ENCODE measurements at places on chromosomes 3 and 15. TPM values are rescaled to one million over a fixed set of nuclear protein-coding genes. Genes with fewer than 3 reads are reported as not detected.

GRCh38 chr15:23503980-23504379, 56.9 kb upstream of the GOLGA6L2 start:
- no peak for DNase-seq

GRCh38 chr3:126464093-126464492, 11.6 kb downstream of the ZXDC start:
- DNase-seq: no peak

DNA sequence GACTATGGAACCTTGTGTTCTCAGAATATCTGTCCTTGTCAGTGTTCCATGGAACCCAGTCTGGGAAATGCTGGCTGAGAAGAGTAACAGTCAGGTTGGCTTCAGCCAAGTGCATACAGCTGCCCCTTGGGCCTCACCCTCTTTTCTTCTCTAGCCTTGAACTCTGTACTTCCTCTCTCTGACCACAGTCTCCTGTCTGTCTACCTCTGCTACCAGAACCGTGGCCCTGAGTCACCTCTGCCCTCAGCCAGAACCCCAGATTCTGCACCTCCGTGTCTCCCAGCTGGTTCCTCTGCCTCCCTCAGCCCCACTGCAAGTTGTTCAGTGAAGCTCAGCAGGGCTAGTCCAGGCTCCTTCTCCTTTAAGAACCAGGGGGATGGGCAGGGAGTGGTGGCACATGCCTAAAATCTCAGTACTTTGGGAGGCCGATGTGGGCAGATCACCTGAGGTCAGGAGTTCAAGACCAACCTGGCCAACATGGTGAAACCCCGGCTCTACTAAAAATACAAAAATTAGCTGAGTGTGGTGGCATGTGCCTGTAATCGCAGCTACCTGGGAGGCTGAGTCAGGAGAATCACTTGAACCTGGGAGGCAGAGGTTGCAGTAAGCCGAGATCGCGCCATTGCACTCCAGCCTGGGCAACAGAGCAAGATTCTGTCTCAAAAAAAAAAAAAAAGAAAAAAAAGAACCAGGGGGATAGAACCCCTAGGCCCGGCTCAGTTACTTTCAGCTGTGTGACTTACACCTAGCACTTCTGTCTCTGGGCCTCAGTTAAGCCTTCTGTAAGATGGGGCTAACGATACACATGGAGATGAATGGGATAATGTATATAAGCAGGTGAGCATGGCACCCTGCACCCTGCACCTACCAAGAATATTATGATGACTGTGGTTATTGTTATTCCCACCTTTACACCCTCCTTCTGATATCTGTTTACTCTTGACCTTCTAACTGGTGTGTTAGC, 24.3 kb upstream of the TATDN2 start:
- no peak for DNase-seq

DNA sequence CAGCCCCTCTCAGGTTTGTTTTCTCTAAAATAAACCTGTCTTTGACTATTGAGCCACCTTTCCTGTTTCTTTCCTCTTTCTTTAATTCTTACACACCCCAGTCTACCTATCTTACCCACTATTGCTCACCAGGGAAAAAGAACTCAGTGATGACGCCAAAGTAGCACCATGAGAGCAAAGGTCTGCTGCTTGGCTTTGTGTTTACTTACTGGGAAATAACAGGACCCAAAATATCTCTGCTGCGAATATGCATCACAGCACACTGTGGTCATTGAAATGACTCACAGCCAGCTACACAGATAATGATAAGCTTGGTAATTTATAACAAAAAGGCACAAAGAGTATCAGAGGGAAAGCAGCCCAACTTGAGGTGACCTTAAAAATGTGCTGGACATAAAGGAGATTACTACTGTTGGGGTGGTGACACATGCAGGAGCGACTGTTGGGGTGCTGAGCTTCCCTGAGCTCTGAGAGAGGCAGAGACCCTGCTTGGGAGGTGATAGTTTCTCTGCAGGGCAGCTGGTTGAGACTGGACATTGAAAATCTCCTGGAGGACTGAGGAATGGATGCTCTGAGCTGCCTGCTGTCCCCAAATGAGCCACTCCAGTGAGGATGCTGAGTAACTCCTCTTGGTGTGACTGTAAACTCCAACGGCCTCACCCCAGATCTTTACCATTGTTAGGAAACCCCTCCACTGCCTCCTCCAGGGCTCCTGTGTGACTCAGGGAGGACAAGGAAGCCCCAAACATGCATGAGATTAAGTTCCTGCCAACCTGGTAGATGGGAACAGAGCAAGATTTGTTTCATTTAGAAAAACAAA, 14.5 kb downstream of the EFCAB12 start:
- no peak for DNase-seq

DNA sequence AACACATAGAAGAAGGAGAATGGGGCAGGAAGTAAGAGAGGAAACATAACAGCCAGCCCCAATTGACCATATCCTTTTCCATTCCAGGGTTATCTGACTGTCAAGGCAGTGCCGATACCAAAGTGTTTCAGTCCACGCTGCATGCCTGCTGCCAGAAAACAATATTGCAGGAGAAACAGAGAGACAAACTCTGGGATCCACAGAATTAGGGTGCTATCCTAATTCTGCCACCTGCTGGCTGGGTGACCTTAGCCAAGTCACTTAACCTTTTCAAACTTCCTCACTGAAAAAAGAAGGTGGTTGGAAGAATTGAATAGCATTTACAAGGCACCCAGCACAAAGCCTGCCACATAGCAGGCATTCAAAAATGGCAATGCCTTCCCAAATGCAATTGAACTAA, 32.0 kb downstream of the GLB1 start:
- no peak for DNase-seq

DNA sequence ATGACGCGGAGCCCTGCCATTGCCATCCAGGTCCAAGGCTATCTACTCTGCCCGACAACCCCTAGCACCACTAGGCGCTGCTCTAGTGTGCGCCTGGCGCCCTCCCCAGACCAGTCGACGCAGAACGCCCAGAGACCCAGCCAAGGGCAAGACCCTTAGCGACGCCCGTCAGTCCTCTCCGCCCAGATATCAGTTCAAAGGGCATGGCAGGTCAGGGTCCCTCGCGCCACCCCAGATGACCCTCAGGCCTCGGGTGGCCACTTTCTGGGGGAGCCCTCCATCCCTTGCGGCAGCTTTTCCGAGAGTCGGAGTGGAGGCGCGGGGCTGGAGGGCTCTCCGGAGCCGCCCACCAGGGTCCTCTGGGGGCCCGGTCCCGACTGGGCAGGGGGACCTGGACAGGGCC, 371 bp upstream of the CLSTN2 start:
- DNase-seq: no peak

DNA sequence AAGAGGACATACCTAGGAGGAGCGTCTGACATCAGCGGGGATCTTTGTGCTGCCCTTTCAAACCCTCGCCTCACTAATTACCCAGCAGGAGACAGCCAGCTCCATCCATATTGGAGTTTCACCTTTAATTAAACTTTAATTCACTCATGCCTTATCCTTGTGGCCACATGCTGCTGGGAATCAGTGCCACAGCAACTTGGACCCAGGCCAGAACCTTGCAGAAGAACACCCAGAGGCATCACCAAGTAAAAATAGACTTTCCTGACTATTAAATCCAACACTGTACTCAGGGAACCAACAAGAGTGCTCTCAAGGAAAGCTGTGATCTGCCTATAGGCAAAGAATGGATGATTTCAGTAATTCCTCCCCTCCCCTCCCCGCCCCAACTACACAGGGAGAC, 23.9 kb downstream of the EIF1B start:
- DNase-seq: no peak

DNA sequence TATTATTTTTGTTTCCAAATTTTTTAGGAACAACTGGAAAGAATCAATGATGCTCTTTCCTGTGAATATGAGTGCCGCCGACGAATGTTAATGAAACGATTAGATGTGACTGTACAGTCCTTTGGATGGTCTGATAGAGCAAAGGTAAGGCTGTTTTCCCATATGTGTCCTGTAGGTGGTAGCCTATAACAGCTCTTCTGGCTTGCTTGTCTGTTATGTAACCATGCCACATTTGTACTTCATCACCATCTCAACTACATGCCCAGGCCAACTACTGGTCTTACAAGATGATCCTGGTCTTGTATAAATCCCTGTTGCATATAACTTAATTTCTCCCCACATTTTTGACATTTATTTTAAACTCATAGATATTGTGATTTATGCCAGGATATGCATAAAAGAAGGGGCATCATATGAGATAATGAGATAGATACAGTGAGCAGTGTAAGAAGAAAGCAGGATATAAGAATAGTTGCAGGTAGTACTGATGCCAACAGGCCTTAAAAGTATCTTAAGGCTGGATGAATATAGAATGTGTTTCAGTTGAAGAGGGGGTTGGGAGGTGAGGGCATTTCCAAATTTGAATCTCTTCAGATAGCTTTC, 20.3 kb downstream of the FAM98B start:
- no peak for DNase-seq

- no peak for DNase-seq
Measured at GRCh38 chr15:83733206-83733605, 79.3 kb downstream of the ADAMTSL3 start.

DNA sequence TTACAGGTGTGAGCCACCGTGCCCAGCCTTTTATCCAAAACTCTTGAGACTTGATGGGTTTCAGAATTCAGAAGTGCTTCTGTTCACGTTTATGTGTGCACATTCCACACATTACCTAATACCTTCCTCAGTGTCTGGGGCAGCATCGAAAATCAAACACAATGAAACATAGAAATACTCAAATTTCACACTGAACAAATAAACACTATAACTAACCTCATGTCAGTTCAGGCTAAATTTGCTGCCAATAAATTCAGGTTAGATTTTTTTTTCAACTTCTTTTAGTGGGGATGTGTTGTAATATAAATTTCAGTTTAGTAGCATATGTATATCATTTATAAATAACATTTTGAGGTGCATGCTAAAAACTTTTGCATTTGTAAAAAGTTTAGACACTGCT, 2.8 kb downstream of the EIF2AK4 start:
- no peak for DNase-seq

DNA sequence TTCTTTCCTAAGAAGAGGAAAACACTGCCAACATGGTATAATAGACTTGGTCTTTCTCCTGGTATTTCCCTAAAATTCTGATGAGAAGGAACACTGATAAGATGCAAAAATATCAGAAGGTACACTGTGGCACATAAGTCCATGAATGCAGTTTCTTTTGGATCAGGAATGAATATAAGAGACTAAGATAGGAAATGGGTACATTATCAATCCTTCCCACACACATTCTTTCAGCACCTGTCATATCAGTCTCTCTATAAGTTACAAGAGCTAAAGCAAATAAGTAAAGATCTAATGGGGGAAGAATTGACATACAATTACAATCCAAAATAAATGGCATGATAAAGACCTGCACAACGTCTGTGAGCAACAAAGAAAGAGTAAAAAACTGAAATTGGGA, 1101.0 kb downstream of the ROBO2 start:
- DNase-seq: no peak

- DNase-seq: no peak
Measured at GRCh38 chr3:45064512-45065372, 38.6 kb downstream of the CLEC3B start.

DNA sequence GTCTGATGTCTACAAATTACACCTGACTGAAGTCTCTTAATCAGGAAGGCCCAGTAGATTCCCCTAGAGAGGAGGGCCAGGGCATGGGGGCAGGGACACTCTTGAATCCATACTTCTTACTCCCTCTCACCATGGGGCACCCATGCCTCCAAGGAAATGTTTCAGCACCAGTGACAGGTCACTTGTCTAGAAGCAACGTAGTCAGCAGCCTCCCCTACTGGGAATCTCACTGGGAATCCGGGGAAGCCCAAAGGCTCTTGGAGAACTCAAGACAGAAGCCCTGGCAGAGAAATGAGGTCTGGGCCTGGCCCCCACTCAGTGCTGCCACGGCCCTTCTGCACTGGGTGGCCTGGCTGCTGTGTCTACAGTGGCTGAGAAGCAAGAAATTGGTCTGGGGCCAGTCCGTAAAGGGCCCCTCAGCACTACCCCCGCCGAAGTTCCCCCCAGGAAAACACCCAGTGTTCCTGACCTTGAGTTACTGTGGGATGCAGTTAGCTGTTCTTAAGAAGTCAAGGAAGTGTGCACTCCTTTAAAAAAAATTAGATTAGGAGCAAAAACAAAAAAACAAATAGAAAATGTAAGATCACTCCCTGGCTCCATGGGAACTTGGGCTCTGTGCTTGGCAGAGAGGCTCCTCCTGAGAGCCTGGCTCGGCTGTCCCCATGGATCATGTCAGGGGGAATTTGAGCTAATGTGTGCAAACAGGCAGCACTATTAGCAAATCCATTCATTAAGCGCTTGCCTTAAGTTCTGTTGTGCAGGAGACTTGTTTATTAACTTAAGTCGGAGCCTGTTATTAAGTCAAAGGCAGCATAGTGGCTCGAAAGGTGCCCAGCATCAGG, 5.4 kb upstream of the LINGO1 start:
- DNase-seq: no peak

- no peak for DNase-seq
Measured at GRCh38 chr3:74839566-74839965, 225.1 kb upstream of the CNTN3 start.

DNA sequence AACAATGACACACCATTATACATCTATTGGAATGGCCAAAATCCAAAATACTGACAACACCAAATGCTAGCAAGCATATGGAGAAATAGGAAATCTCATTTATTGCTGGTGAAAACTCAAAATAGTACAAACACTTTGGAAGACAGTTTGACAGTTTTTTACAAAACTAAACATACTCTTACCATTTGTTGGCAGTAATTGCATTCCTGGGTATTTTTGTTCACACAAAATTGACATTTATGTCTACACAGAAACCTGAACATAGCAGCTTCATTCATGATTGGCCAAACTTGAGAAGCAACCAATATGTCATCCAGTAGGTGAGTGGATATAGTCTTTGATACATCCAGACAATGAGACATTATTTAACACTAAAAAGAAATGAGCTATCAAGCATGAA, 489.9 kb downstream of the PLOD2 start:
- no peak for DNase-seq

- DNase-seq: no peak
Measured at GRCh38 chr3:134641671-134642300, 9.0 kb downstream of the KY start.

Gene IFT57
- polyA plus RNA-seq: 24.6 TPM

Gene LINGO1
- polyA plus RNA-seq: 6.3 TPM

Gene GOLGA8G
- 0.13 TPM for polyA plus RNA-seq

Gene DNAH12
- polyA plus RNA-seq: 0.71 TPM

Gene MEX3B
- polyA plus RNA-seq: 14.6 TPM

Gene CAPN7
- polyA plus RNA-seq: 24.9 TPM

Measured in forelimb muscle (tissue), 1 donor.